ENCODE measurements at places on chromosomes 2 and 18. TPM values are rescaled to one million over a fixed set of nuclear protein-coding genes. Genes with fewer than 3 reads are reported as not detected.
A peak's percentile ranks its signal among the peaks of the same experiment; 100 is the strongest.

GRCh38 chr18:41922176-41922575 lies 32.9 kb upstream of the PIK3C3 start:
- DNase-seq, result no peak

GRCh38 chr2:101790857-101791256 lies 93.3 kb downstream of the MAP4K4 start:
- no peak for DNase-seq

DNA sequence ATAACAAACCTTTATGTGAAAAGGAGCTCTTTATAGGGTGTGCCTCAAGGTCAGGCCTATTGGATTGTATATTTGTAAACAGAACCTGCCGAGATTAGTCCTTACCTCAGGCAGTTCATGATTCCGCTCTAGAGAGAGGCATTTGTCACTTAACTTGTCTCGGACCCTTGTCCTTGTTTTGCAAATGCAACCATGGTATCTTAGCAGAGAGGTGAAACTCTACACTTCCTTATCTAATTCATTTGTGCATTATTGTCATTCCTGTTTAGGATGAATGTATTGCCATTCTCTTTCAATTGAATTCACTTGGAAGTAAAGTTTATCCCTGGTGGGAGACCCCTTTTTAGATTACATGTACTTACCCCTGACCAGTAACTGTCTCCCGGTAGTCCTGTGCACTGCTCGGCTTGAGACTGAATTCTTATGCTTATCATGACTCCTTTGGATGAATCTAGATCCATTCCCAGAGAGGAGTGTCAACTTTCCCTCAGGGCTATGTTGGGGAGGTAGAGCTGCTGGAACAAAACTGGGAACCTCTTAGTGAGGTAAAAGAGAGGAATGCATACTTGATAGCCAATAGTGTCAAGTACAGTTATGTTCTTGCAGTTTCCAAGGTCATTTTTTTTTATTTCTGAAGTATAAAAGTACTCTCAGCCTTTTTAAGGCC lies 46.6 kb downstream of the SGPP2 start:
- DNase-seq, result no peak

GRCh38 chr2:222842491-222843174 lies 18.2 kb upstream of the ACSL3 start:
- no peak for DNase-seq

GRCh38 chr2:201678401-201678800 lies 20.0 kb downstream of the MPP4 start:
- no peak for DNase-seq

- DNase-seq, result no peak
Measured at GRCh38 chr18:65610939-65611338, 139.9 kb upstream of the CDH7 start.

- no peak for DNase-seq
Measured at GRCh38 chr2:85642725-85643124, 25.3 kb downstream of the SFTPB start.

- peak; percentile 58 for DNase-seq
Measured at GRCh38 chr2:31404827-31405226, 9.7 kb downstream of the XDH start.

DNA sequence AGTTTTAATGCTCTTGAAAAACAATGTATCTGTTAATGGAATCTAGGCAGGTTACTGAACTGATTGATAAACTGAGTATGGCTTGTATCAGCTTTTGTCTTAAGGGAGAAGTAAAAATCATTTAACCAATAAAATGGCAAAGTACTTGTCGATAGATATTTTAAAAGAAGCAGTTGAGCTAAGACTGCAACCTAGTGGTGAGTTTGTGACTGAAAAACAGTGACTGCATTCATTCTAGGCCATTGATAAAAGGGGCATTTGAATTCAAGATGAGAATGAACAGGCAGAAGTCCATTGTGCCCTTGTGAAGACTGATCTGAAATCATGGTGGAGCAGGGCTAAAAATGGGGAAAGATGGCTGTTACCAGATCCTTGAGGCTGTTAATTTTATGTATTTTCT lies 59.4 kb upstream of the MSTN start:
- DNase-seq, result no peak

- DNase-seq, result no peak
Measured at GRCh38 chr2:240319221-240319854, 116.1 kb upstream of the GPC1 start.

GRCh38 chr2:216710551-216711301 lies 15.4 kb upstream of the IGFBP5 start:
- DNase-seq, result no peak

- DNase-seq, result no peak
Measured at GRCh38 chr2:52222128-52222527, 1190.2 kb upstream of the NRXN1 start.

DNA sequence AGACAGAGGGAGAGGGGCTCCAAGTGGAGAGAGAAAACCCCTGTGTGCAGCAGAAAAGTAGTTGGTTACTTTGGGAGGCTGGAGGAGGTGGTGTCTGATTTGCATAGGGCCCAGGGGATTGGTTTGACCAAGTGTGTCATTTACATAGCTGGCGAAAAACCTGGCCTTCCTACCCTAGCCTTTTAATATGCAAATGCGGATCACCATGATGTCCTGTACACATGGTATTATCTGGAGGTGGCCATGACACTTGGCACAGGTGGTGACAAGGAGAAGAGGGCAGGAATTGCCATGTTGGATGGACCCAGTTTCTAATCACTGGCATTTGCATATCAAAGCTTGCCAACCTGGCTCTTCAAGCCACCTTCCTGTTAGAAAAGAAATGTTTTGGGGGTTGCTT lies 120.8 kb upstream of the CHAC2 start:
- no peak for DNase-seq

DNA sequence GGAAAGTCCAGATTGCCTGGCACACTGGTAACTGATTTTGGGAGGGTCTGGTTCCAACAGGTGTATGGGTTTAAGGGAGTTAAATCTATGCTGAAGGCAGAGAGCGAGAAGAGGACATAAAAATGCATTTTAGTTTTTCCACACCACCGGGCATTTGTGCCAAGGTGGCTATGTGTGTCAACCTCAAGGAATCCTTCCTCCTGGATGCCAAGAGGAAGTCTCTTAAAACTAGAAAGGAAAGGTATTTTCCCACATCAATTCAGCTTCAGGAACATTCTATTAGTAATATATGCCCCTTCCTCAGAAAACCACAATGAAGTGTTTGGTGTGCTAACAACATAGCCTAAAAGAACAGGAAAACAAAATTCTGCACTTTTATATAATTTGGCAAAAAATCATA lies 5.4 kb upstream of the GAREM1 start:
- no peak for DNase-seq

DNA sequence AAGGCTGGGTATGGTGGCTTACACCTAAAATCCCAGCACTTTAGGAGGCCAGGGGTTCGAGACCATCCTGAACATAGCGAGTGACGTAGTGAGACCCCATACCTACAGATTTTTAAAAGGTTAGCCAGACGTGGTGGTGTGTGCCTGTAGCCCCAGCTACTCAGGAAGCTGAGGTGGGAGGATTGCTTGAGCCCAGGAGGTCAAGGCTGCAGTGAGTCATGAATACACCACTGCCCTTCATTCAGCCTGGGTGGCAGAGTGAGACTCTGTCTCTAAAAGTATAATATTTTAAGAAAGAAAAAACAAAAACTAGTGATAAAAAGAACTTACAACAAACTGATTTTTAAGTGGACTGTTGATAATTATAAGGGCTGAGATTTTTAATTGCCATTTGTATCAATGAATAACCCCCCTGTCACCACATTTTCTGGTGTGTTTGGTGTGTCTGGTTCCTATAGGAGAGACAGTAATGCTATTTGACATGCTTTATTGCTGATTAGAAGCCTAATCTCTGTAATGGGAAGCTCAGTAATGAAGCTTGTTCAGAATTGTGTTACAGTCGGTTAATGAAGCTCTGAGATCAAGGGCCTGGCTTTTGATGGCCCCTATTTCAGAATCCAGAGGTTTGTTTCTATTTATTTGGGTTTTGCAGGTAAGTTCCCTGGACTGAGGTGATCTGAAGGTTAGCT lies 147.0 kb downstream of the NEDD4L start:
- DNase-seq, result no peak

The MGAT4A gene
- 7.5 TPM for total RNA-seq

The SPAST gene
- 11.0 TPM for total RNA-seq

The PXDN gene
- 21.5 TPM for total RNA-seq

The XIRP2 gene
- total RNA-seq, result 0.14 TPM

The DSC2 gene
- 10.9 TPM for total RNA-seq

The BCL2 gene
- total RNA-seq, result 2.1 TPM

The ERICH2 gene
- not detected for total RNA-seq

All from liver (tissue), 10 donors.